Stimulated activated CD8-positive, alpha-beta memory T cell treated with anti-CD3 and anti-CD28 coated beads, Interleukin-7, amount 100 ng/mL, for 4 hours (primary cell): ENCODE measurements at places on chromosomes 5 and 9.

DNA sequence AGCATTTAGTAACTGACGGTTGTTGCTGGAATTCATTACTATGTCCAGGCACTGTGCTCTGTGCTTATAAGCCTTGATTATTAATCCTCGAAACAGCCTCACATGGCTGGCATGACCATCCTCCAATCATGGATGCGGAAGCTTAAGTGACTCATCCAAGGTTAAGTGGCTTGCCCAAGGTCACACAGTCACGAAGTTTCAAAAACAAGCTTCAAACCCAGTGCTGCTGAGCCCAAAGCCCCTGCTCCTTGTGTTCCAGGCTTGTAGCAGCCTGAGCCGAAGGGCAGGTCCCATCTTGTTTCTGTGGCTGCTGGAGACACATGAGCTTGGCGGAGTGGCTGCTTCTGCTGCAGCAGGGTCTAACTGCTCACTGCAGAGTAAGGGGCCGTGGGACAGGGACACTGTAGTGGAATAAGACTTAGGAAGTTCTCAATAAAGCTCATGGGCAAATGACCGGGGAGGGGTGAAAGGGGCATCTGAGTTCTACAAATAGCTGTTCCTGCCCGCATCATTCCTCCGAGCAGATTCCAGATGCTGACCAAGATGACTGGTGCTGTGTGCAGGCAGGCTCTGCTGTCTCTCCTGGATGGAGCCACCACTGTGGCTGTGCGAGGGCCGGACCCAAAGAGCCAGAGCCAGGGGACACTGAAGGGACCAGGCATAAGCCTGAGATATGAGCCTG, 32.4 kb downstream of the WHRN start:
- DNase-seq: no peak

DNA sequence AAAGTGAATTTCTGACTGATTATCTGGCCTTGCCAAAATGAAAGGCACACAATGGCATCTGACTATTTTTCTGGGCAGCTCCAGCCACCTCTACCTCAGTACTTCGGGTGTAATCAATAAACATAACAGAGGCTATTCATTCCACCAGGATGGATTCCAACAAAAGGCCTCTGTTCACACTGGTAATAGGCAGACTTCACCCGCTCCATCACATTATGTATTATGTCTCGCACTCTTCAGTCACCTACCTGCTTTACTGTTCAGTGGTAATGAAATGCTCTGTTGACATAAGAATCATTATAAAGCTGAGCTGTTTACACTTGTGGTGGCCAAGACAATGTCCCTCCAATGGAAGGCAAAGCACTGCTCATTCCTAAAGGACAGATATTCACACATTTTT, 1333.7 kb upstream of the WWC1 start:
- DNase-seq: no peak

DNA sequence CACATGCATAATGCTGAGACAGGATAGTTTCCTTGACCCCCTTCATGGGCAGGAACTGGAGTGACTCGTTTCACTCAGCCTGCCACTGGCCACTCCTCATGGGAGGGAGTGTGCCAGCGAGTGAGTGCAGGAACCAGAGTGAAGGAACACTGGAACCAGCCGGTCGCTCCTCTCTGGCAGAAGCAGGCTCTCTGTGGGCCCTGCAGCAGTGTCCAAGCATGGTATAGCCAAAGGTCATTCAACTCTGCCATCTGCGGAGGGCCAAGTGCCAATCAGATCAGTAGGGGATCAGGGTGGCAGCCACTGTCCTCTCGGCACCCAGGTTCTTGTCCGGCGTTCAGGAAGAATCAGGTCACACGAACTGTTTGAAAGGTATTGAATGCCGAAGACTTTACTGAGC, 169.3 kb upstream of the PPP1R2B start:
- no peak for DNase-seq

DNA sequence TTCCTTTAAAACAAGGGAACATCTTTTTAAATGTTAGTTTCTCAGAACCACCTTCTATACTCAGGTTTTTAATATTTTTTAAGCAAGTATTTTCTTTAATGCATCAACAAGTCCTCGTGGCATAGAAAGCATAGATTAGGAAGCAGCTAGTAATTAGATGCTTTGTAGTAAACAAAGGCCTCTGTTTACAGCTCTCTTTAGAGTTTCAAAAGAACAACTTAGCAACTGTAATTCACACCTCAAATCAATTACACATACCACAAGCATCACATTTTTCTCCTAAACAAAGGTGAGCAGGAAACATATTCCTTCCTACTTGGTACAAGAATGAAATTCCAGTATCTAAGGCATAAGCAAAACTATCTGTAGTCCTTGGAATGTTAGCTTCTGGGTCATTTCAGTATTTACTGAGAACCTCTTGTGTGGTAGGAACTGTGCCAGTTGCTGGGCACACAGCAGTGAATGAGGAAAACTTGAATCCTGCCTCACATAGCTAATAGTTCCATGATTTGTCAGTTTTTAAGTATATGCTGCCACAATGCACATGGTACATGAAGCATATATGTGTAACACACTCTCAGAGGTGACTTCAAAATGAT, 249.1 kb downstream of the CEMIP2 start:
- no peak for DNase-seq

GRCh38 chr9:123112015-123112975, 78.8 kb downstream of the GPR21 start:
- DNase-seq: no peak

DNA sequence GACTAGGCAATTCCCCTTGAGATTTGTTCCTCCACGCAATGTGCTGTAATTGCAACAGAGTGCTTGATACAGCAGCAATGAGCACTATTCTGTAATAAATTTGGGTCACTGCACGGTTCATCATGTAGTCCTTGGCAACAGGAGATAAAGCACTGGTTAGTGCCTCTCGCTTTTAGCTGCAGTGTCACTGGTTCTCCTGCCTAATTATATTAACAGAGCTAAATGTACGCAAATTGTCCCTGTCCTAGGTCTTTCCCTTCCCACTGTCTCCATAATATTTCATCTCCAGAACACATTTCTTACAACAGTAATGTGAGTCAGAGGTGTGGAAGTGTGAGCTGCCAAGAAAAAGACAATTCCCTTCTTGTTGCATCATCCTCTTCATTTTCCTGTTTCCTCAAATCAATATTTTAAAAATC, 553.1 kb downstream of the ZNF608 start:
- no peak for DNase-seq

DNA sequence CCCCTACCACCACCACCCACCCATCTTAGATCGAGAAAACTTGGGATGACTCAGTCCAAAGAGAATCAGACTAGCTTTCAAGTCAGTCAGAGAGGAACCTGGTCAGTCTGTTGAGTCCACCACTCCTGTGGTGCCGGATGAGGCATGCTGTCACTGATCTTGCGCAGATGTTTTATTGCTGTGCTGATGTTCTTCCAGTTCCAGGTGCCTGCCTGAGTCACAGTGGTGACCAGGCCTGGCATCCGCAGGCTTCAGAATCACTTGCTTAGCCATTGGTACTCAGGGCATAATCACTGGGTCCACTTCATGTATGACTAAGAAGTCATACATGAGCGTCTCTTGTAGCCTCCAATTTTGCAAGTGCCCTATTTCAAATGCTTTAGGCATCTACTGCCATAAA, 114.1 kb downstream of the MUSK start:
- DNase-seq: no peak

DNA sequence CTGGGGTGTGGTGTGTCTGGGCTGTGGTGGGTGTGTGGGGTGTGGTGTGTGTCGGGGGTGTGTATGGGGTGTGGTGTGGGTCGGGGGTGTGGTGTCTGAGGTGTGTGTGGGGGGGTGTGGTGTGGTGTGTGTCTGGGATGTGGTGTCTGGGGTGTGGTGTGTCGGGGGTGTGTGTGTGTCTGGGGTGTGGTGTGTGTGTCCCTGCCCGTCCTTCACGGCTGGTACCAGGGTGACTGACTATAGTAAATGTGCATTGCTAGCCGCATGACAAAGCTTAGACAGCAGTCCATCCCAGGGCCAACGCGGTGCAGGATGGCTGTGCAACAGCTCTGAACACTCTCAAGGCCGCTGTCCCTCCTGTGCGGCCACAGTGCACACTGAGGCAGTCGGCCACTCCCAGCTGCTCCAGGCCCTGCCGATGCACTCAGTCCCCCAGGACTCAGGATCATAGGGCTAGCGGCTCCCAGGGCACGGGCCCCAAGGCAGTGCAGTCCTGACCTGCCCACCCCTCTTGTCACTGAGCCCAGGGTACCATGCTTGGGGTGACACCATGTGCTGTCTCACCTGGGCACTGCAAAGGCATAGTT, 54.0 kb downstream of the SECISBP2 start:
- DNase-seq: peak; percentile 23

DNA sequence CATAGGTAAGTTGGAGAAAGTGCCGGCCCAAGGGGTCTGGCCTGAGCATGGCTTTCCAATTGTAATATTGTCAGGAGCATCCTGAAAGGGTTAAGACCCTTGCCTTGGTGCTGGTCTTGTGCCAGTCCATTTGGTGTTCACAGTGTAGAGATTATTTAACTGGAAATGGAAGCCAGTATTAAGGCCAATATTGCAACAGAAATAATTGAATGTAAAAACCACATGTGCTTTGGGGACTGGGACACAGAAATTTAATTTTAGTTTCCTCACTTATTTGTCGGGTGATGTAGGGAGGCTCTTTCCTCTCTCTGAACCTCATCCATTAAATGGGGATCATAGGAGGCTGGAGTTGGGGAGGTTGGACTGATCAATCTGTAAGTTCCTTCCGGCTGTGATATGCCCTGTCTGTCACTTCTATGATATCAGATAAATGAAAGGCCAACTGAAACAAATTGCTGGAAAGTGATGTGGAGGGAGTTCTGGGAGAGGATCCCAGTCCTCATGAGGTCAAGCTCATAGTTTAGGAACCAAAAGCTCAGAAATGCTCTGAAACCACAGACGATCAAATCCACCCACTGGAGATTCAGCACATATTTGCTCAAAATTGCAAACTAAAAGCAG, 54.8 kb upstream of the COL15A1 start:
- no peak for DNase-seq

GRCh38 chr5:175131432-175131831, 312.6 kb downstream of the DRD1 start:
- no peak for DNase-seq

DNA sequence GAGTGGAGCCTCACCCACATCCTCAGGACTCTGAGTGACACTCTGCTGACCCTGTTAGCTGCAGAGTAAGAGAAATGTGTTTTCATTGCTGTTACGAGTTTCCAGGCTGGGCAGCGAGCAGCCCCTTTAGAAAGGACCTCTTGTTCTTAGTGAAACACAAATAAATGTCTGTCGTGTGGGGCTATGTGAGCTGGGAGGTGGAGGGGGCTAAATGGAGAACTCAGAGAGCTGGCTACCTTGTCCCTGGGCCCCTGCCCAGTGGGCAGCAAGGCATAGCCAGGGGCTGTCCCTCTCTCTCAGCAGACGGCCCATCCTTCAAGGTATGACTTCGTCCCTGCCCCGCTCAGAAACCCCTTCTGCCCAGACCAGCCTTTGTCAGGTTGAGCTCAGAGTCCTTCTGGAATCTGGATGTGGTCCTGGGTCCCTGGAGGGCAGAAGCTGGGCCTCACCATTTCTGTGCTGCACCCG, 10.2 kb downstream of the DCANP1 start:
- DNase-seq: no peak

DNA sequence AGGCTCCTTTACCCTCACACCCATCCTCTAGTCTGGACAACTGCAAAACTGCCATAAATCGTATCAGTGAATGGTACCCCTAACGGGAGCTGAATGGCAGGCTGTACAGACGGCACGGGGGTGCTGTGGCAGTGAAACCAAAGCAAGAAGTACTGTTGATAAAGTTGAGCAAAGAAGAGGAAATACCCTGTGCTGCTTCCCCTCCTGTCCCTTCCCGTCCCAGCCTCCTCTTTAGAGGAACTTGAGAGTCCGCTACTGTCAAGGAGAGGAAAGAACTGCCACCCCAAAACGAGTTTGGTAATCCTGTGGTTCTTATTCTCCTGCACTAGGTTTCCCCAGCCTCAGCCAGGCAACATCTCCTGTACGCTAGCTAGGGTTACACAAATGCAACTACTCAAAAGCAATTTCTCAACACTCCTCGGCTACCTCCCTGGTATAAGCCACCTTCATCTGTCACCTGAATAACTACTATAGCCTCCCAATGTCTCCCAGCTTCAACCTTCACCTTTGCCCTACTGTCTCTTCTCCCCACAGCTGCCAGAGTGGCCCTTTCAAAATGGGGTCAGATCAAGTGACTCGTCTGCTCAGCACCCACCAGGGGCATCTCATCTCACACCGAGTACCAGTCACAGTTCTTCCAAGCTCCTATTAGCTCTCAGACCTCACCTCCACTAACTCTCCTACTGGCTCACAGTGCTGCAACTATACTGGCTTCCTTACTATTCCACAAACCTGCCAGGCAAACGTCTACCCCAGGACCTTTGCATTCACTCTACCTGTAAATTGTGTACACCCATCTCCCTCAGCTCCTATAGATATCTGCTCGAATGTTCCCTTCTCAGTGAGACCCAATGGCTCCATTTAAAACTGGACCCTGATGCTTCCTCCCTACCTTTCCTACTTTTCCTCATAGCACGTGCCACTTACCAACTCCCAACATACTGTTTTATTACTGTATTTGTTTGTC, 4.1 kb downstream of the GLRX start:
- DNase-seq: no peak

GRCh38 chr9:124277420-124277819, 19.7 kb downstream of the NEK6 start:
- no peak for DNase-seq

DNA sequence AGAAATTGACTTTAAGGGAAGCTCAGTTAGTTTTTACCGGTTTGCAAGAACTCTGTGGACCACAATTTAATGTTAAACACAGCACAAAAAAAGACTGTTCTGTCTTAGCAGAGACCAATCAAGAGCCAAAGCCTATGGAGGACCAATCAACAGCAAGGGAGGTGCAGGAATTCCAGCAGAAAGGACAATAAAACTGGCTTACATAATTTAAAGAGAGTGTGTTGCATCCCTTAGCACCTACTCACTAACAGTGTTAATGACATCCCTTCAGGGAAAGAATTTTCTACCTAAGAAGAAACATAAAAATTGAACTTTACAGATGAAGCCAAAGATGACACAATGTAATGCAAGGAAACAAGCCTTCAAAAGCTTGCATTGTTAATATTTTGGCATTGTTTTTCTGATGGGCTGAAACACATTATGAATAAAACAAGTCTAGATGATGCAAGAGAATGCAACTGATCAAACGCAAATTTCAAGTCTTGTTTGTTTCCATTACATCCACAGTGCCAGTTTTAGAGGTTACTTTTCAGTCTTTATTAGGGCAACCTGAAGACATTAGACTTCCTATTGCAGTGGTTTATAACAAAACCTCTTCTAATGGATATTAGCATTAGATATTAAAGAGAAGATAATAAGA, 111.3 kb upstream of the FST start:
- DNase-seq: no peak

- no peak for DNase-seq
Observed at GRCh38 chr9:93355827-93356226, 95.7 kb upstream of the FAM120A start.

GRCh38 chr5:142073362-142073988, 35.1 kb upstream of the NDFIP1 start:
- DNase-seq: no peak

GRCh38 chr5:34656700-34657273, 659 bp downstream of the RAI14 start:
- DNase-seq: no peak

- no peak for DNase-seq
Observed at GRCh38 chr9:124339603-124340146, 75.6 kb downstream of the PSMB7 start.

- DNase-seq: peak; percentile 3
Observed at GRCh38 chr5:81751836-81752643, 1.1 kb upstream of the SSBP2 start.
